Kidney (tissue), 22 donors: ENCODE measurements at places on chromosomes 5 and 9. TPM values are rescaled to one million over a fixed set of nuclear protein-coding genes. Genes with fewer than 3 reads are reported as not detected.

- peaks cover 23% of the 10 kb centered on the region for H3K4me1 ChIP-seq
- H3K27ac ChIP-seq, result no peak overlapping the region
These were observed 37.7 kb upstream of the PSD2 start for GRCh38 chr5:139757727-139758509.

- H3K27ac ChIP-seq, result peak overlapping the region; percentile 62
- no peak overlapping the region for H3K4me3 ChIP-seq
These were observed 111.7 kb downstream of the ESM1 start for GRCh38 chr5:54873691-54874090.

DNA sequence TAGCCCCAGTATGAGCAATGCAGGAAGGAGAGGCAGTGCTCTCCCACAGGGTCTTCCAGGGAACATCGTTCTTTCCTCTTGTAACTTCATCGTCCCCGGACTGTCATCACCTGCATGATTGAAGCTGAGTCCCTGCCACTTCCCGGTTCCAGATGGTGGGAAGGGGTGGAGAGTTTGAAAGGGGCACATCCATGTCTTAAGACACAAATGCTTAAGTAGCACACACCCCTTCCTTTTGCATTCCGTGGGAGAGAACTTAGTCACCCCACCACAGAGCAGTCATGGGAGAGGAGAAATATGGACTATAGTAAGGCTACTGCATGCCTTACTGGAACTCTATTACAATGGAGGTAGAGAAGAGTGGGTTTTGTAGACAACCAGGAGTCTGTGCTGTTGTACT, 165.3 kb upstream of the GAS1 start:
- no peak overlapping the region for H3K27ac ChIP-seq
- no peaks in the 10 kb centered on the region for H3K36me3 ChIP-seq
- H3K4me3 ChIP-seq, result no peak overlapping the region
- H3K4me1 ChIP-seq, result no peaks in the 10 kb centered on the region

The IFNA1 gene
- not detected for total RNA-seq

DNA sequence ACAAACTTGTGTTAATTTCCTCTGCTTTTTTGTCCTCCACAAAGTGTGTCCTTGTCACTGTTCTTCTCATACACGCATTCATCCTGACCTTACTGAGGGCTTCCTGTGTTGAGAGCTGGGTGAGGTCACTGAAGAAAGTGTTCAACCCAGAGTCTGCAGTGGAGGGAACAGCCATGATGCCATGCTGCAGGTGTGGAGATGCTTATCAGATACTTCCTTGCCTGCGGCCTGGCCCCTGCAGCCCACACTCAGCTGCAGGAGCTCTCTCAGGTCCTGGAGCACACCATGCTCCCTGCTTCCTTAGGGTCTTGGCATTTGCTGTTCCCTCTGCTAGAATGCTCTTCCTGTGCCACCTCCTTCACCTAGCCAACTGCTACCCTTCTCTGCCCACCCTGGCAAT, 108.1 kb upstream of the SPRY4 start:
- peak; percentile 55 for DNase-seq
- no peaks in the 10 kb centered on the region for H3K27me3 ChIP-seq
- H3K27ac ChIP-seq, result no peak overlapping the region
- H3K4me3 ChIP-seq, result no peak overlapping the region
- no peaks in the 10 kb centered on the region for H3K36me3 ChIP-seq

DNA sequence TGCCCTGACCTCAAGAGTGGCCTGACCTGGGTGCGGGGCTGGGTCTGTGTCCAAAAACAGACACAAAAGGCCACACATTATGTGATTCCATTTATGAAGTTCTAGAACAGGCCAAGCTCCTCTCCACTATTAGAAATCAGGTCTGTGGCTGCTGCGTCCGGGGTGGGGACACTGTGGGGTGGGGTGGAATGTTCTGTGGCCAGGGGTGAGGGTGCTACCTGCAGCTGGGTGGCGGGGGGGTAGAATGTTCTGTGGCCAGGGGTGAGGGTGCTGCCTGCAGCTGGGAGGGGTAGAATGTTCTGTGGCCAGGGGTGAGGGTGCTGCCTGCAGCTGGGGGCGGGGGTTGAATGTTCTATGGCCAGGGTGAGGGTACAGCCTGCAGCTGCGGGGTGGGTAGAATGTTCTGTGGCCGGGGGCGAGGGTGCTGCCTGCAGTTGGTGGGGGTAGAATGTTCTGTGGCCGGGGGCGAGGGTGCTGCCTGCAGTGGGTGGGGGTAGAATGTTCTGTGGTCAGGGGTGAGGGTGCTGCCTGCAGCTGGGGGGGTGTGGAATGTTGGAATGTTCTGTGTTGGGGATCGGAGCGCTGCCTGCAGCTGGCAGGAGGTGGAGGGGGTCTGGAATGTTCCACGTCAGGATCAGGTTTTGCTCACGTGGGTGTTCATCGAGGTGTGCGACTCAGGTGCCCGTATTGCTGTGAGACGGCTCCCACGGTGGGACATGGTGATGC, 8.3 kb downstream of the LCN12 start:
- no peaks in the 10 kb centered on the region for H3K36me3 ChIP-seq
- H3K4me1 ChIP-seq, result no peaks in the 10 kb centered on the region
- no peaks in the 10 kb centered on the region for H3K27me3 ChIP-seq
- H3K27ac ChIP-seq, result no peak overlapping the region
- peak; percentile 71 for DNase-seq
- H3K4me3 ChIP-seq, result no peak overlapping the region
